ENCODE measurements at places on chromosomes 1 and 21.

- no peak for DNase-seq
Measured at GRCh38 chr1:225464851-225465792, 37.3 kb upstream of the LBR start.

GRCh38 chr1:1542766-1543705 lies 2.6 kb upstream of the TMEM240 start:
- DNase-seq = no peak

GRCh38 chr1:19311503-19311930 lies 427 bp downstream of the AKR7A2 start:
- peak; percentile 15 for DNase-seq

DNA sequence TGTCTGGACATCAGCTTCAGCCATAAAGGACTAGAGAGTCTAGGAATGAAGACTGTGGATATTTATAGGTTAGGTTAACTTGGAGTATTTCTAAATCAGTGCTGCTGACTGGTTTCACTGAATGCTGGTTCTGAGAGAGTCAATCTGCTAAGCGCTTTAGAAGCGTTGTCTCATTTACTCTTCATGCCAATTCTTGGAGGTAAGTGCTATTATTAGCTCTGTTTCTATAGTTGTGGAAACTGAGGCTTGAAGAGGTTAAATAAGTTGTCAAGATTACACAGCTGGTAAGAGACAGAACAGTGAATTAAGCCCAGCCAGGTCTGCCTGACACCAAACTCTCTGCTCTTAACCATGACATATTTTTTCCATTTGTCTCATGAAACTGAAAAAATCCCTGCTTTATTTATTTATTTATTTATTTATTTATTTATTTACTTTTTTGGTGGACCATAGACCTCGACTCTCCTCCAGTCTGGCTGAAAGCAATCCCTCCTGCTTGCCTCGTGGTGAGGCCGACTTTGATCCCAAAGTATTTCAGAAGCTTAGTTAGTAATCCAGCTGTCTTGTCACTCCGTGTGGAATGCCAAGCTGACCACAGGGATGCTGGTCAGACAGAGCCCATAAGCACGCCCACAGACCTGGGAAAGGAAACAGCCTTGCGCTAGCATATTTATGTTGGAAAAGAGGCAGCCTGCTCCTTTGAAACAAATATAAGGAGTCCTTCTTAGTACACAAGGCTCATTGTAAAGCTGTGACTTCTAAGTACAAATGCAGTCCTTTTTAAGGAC lies 16.9 kb downstream of the NTMT2 start:
- DNase-seq = no peak

- DNase-seq = no peak
Measured at GRCh38 chr1:231918239-231919015, 291.8 kb downstream of the DISC1 start.

DNA sequence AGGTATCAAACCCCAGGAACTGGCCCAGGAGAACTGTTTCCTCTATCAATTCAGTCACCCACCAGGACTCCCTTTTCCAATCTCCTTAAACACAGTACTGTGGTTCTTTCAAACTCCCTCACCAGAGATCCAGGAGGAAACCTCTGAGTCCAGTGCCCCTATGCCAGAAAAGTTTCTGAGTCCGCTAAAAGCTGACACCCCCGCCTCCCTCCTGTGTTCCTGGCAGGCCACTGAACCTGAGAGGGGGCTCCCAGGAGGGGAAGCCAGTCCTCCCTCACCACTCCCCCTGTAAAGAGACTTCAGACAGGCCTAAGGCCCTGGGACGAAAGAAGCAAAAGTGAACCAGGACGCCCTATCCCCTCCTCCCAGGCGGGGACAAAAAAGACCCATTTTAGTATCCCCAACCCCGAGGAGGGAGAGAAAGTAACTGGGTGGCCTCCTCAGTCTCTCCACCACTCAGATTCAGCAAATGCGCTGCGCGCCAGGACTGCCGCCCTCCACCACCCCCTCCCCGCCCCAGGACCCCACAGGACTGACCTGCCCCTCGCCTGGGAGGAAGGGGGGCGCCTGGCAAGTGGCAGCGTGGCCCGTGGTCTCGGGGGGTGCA lies 624 bp downstream of the SLC41A1 start:
- DNase-seq = peak; percentile 60

GRCh38 chr1:205480349-205480985 lies 24.0 kb upstream of the CDK18 start:
- no peak for DNase-seq

Measured in HEK293T (cell line).